Tongue (tissue), 3 donors: ENCODE measurements at places on chromosomes 6 and 20.
A peak's percentile ranks its signal among the peaks of the same experiment; 100 is the strongest.

DNA sequence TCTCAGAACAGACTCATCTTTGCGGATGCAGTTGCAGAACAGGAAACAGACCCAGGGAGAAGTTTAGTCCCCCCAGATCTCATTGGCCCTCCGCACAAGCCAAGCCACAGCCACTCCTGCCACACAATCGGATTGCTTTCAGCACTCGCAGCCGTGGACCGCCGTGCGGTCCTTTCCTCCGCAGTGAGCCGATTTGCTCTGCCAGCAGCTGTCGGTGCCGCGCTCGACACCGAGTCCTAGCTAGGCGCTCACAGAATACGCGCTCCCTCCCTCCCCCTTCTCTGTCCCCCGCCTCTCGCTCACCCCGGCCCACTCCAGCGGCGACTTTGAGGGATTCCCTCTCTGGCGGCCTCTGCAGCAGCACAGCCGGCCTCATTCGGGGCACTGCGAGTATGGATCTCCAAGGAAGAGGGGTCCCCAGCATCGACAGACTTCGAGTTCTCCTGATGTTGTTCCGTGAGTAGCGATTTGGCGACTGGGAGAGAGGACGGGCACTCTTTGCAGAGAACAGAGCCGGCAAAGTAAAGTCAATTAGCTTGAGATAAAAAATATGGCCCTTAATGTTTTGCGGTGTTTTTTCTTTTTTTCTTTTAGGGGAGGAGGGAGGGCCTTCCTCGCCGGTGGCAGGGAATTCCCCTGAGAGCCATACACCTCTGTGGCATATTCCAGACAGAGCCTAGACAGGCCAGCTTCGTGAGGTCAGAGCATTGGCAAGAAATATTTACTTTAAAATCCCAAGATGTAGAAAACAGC lies at the start of gene LAMP5:
Gene LAMP5 (plus strand): TSS at position 130 of the 753 bp plus-strand sequence. CDS start 263 bp downstream, at position 393.
- peak; percentile 75 for DNase-seq

DNA sequence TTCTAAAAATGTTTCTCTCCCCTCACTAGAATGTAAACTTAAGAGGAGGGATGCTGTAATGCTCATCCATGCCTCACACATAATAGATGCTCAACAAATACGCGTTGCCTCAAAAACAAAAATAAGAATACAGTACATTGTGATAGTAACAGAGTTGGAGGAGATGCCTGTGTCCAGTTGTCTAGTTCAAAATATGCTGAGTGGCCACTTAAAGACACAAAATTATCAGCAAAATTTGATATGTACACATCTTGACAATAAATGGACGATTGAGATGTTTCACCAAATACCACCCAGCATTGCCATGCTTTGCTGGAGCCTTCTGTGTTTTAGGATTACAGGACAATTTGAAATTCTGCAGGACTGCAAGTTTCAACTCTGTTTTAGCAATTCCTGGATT lies 7.6 kb upstream of the EXOC2 start:
- DNase-seq: no peak

DNA sequence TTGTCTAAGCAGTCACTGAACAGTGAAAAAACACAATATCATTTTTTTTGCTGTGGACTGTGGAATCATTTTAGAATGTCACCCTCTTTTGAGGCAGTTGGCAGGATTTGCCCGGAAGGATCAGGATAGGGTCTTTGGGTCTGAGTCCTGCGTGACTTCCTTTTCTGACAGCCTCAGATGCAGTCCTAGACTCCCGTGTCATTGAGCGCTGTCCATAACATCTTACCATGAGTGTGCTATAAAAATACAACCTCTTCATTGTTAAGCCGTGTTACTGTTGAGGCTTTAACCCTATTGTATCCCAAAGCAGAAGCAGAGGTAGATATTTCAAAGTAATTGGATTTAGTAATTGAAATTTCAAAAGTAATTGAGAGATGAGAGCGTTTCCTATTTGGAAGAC lies 30.6 kb downstream of the ARID1B start:
- DNase-seq: no peak

- DNase-seq: peak; percentile 38
These were observed 1.2 kb downstream of the CHMP4B start for GRCh38 chr20:33812152-33812849.

- no peak for DNase-seq
These were observed 183.1 kb upstream of the MARCKS start for GRCh38 chr6:113674075-113674474.

- peak; percentile 82 for DNase-seq
These were observed 135.3 kb downstream of the CDH4 start for GRCh38 chr20:61387204-61387953.
